Esophagus muscularis mucosa (tissue), 4 donors: ENCODE measurements at places on chromosomes 1 and 21. TPM values are rescaled to one million over a fixed set of nuclear protein-coding genes. Genes with fewer than 3 reads are reported as not detected.

NCMAP gene
- total RNA-seq = 0.65 TPM

OR10Z1 gene
- total RNA-seq = not detected

GPA33 gene
- not detected for total RNA-seq

SMCP gene
- total RNA-seq = not detected

DDR2 gene
- 168 TPM for total RNA-seq

SMG5 gene
- total RNA-seq = 52.3 TPM

APP gene
- 459 TPM for total RNA-seq

COL18A1 gene
- 173 TPM for total RNA-seq

TFF2 gene
- total RNA-seq = not detected

MROH9 gene
- not detected for total RNA-seq

DNA sequence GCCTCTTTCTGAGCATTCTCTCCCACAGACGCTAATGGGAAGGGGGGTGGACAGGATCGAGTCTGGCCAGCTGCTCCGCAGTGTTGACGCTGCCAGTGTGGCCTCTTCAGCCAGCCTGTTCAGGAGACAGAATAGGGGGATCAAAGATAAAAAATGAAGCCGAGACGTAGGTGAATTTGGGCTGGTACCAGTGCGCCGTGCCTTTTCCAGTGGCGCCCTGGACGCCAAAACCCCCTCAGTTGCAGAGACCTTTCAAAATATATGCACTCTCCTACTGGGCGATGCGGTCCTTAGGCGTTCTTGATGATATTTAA is 1.1 kb downstream of the TTC3 start:
- no peak for DNase-seq

DNA sequence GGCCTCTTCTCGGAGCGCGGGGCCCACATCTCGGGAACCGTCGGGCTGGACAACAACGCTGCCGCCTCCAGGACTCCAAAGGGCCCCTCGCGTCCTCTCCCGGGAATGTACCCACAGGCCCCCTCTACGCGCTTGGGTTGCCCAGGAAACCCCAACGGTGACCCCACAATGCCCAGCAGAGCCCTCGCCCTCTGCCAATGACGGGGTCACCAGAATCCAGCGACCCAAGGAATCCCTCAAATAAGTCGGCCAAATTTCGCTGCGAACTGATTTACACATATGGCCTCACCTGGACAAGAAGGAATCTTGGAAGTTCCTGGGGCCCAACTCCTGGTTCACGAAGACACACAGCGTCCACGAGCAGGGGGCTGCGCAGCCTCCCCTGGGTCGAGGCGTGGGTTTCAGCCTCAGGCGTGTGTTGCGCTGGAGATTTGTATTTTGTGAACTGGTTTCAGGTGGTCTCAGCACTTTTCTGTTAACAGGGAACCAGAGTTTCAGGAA is 78.1 kb downstream of the DESI2 start:
- DNase-seq = no peak

- DNase-seq = no peak
Measured at GRCh38 chr1:28751315-28752060, 14.7 kb downstream of the YTHDF2 start.

GRCh38 chr1:15178571-15179484 is 25.3 kb downstream of the TMEM51 start:
- no peak for DNase-seq

DNA sequence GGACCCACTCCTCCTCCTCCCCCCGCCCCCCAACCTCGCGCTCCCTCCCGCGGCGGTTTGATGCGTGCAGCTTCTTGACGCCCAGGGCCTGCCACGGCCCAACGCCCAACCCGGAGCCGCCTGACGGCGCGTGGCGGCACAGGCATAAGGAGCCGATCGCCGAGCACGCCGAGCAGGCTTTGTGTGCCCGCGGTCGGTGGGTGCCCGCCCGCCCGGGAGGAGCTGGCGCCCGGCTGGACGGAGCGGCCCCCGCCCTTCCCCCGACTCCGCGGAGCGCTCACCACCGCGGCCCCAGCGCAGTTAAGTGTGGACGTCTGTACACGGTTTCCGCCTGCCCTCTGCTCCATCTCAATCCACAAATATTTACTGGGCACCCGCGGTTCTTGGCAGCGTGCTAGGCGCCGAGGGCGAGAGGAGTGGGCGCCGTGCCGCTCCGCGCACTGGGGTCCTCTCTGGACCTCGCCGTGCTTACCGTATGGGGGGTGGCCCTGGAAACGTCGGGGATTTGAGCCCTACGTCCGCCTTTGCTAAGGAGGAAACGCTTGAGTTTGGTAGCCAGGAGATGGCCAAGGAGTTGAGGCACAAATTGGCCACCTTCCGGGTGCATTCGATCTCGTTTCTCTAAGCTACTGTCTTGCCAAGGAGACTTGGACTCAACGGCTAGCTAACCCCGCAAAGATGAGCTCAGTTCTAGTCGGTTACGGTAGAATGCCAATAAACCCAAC is 444 bp upstream of the HDGF start:
- DNase-seq = peak; percentile 99

DNA sequence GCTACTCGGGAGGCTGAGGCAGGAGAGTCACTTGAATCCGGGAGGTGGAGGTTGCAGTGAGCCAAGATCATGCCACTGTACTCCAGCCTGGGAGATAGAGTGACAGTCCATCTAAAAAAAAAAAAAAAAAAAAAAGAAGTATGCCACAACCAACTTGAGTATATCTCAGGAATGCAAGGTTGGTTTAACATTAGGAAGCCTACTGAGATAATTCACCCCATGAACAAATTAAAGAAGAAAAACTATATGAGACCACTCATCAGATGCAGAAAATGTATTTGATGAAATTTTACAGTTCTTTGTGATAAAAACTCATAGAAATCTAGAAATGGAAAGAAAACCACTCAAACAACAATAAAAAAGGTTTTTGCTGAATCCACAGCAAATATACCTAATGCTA is 373.8 kb downstream of the LMO4 start:
- no peak for DNase-seq

- peak; percentile 74 for DNase-seq
Measured at GRCh38 chr21:34129039-34129891, 55.9 kb downstream of the MRPS6 start.

DNA sequence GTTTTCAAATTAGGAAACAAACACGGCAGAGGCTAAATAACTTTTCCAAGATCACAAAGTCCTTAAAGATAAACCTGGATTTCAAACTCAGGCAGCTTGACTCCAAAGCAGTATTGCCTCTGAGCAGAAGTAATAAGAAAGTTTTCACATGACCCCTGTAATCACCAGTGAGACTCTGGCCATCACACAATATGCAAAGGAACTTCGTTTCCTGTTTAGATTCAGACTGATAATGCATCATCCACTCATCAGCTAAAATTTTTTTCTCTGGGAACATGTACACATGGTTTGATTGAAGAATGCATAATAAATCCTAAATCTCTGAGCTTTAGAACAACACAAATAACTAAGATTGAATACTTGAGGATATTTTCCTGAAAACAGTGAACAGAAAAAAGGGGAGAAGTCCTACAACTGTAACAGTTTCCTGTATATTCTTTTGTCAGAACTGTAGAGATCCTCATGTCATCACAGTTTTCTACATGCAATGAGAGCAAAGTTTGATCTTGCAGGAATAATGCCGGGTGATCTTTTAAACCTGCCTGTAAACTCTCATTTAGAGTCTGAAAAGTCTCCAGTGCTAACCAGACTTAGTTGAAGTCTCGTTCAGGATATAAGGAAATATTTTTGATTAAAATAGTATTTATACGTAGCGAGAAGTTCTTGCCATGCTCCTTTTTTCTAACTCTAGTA is 225.3 kb downstream of the SPATA17 start:
- DNase-seq = no peak

- no peak for DNase-seq
Measured at GRCh38 chr1:113141650-113142473, 68.9 kb downstream of the LRIG2 start.

DNA sequence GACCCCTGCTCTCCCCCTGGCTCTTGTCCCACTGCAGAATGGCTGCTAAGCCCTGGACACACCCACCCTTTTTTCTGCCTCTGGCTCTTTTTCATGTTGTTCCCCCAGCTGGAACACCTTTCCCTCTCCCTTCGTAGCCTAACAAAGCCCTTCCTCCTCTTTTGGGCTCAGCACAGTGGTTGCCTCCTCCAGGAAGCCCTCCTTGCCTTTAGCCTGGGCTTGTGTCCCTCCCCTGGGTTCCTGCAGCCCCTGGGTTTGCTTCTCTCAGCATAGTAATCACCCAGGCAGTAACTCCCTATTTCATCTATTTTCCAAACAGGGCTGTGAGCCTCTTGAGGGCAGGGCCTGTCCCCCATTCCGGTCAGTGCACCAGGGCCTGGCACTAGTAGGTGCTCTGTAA is 19.8 kb upstream of the ACTL8 start:
- no peak for DNase-seq

DNA sequence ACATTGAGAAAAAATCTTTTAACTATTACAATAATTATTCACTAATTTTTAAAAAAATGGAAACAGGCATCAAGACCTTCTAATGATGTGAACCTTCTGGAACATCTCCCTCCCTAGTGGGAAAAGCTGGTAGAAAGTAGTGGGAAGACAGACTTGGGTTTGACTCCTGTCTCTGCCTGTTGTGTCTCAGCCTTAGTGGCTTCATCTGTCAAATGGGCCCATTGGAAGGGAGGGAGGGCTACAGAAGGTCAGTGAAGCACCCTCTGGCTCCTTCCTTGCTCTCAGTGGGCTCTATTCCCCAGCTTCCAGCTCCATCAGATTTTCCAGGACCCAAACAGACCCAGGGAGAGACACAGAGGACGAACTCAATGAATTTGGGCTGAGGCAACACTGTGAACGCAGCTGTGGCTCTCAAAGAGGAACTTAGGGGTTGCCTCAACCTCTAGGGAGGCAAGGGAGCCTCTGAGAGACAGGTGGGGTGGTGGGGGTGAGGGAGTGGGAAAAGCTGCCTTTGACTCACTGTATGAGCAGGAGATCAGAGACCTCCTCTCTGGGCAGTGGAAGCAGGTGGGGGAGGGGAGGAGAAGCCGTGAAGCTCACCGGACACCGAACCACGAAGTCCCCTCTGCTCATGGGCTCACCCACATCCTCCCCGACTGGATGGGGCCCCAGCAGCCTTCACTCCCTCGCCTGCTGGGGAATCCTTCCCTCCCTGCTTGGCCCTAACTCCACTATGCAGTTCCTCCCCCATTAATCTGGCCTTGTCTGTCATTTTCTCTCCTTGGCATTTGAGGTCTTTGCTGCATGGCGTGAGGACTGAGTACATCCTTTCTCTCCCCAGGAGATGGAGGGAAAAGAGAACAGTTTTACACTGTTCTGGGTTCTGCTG is 4.5 kb downstream of the CNR2 start:
- no peak for DNase-seq

GRCh38 chr21:37845535-37845934 is 70.7 kb downstream of the KCNJ6 start:
- DNase-seq = peak; percentile 80

GRCh38 chr1:245999697-246000637 is 507.1 kb downstream of the SMYD3 start:
- DNase-seq = no peak

GRCh38 chr1:87402241-87403002 is 73.7 kb downstream of the LMO4 start:
- no peak for DNase-seq

GRCh38 chr1:29643281-29643680 is 407.0 kb downstream of the PTPRU start:
- DNase-seq = peak; percentile 50

- no peak for DNase-seq
Measured at GRCh38 chr1:79037085-79037484, 30.6 kb upstream of the ADGRL4 start.

GRCh38 chr1:39332291-39332690 is 127.8 kb downstream of the MACF1 start:
- no peak for DNase-seq

- no peak for DNase-seq
Measured at GRCh38 chr1:45767035-45767434, 16.6 kb upstream of the IPP start.
